T-helper 9 cell (primary cell): ENCODE measurements at places on chromosomes 16 and 17.

DNA sequence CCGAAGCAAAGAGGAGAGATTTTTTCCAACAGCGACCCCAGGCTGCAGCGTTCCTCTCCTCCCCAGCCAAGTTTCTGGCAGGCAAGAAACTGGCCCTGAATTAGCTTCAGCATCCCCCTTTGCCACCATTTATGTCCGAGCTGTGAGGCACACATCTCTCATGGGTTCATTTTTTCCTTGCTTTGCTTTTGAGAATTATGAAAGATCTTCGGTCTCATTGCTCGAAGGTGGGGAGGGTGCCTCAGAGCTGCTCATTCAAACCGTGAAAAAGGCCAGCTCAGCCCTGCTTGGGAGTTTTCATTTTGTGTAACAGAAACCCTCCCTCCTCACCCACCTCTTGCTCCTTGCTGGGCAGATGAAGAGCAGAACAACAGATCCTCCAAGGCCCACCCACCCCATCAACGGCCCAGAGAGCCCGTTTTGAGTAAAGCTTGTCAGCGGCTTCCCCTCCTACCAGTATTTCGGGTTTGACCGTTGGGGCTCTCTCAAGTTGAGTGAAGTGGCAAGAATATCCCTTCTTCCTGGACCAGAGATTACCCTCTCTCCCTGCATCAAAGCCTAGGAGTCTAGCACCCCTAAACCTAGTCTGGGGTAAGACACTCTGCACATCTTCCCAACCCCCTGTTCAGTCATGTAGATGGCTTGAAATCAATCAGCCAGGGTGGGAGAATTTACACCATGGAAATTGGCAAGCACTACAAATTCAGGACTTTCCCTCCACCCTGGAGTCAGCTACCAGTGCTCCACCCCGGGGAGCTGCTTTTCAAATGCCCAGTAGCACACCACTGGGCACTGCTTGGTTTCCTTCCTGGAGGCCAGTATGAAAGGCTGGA is 1.8 kb downstream of the CCR7 start:
- DNase-seq, result no peak

- no peak for DNase-seq
Measured at GRCh38 chr17:37037590-37038155, 88.9 kb downstream of the AATF start.

DNA sequence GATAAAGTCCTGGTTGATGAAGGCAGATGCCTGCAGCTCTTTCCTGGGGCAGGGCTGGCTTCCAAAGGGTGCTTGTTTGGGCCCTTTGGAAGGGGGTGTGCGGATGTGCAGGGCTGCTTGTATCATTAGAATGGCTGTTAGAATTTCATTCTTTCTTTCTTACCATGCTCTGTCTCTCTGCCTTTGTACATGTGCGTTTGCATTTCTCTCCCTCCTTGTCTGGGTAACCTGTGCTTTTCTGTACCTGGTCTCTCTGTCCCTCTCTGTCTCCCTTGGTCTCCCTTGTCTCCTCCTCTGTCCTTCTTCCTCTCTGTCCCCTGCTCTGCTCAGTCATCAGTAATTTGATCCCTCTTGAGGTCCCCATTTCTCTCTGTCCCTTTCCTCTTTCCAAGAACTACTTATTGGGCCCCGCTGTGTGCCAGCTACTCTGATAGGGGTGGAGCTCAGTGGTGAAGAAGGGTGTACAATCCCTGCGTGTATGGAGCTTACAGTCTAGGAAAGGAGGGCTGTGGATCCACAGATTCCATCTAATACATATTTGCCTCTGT is 69.3 kb downstream of the PLCG2 start:
- no peak for DNase-seq

DNA sequence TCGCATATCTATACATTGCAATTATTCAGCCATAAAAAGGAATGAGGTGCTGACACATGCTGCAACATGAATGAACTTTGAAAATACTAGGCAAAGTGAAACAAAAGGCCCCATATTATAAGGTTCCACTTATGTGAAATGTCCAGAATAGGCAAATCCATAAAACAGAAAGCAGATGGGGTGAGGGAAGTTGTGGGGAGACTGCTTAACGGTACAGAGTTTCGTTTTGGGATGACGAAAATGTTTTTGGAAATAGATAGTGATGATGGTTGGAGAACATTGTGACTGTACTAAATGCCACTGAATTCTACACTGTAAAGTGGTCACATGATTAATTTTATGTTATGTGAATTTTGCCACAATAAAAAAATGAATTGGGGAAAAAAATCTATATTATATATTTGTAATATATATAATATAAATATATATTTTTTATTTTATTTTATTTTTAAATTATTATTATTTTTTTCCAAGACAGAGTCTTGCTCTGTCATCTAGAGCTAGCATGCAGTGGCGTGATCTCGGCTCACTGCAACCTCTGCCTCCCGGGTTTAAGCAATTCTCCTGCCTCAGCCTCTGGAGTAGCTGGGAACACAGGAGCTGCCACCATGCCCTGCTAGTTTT is 4.2 kb upstream of the GNA13 start:
- no peak for DNase-seq

DNA sequence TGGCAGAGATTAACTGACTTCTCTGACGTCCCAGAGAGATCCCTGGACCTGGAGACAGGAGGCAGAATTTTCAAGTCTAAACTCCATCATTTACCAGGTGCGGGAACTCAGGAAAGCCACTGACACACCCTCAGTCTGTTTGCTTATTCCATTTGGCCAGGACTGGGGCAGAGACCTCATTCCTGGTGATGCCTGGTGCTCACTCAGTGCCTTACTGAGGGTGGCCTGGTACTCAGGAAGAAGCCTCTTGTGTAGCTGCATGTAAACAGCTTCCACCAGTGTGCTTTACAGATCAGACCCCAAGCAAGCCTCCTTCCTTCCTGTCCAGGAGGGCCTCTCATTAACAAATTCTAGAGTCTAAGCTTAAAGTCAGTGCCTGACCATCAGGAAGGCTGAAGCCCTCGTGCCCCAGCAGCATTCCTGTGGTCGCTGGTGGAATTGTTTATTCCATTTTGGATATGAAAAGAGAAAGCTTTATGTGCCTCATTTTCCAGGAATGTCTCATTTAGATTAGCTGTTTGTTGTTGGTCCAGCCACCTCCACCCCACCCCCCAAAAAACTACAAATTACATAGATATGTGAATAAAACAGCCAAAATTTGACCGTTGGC is 236.1 kb upstream of the CDH5 start:
- no peak for DNase-seq

GRCh38 chr17:17628388-17629008 is 37.0 kb upstream of the PEMT start:
- peak; percentile 3 for DNase-seq

DNA sequence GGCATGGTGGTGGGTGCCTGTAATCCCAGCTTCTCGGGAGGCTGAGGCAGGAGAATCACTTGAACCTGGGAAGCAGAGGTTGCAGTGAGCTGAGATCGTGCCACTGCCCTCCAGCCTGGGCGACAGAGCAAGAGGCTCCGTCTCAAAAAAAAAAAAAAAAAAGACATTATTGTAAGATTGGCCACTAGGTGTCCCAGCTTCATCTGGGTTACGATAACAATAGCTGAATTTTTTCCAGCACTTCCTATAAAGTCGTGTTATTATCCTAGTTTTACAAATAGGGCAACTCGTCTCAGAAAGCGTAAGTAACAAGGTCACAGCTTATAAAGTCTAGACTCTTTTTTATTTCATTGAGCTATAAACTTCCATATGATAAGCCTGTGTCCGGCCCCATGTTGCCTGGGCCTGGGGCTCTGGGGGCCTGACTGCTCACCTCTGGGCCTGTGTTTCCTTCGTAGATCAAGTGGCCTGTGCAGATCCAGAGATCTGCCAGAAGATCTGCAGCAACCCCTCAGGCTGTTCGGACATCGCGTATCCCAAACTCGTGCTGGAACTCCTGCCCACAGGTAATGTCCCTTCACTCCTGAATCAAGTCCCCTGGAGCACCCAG is 60.5 kb downstream of the SLC5A11 start:
- DNase-seq, result no peak

- DNase-seq, result no peak
Measured at GRCh38 chr16:30699615-30700099, 686 bp downstream of the SRCAP start.

GRCh38 chr17:3222505-3222904 is 15.0 kb downstream of the OR1A1 start:
- no peak for DNase-seq

- DNase-seq, result no peak
Measured at GRCh38 chr16:30131869-30132475, 9.0 kb upstream of the MAPK3 start.

- no peak for DNase-seq
Measured at GRCh38 chr16:6009151-6009550, 911.6 kb upstream of the EEF2KMT start.

DNA sequence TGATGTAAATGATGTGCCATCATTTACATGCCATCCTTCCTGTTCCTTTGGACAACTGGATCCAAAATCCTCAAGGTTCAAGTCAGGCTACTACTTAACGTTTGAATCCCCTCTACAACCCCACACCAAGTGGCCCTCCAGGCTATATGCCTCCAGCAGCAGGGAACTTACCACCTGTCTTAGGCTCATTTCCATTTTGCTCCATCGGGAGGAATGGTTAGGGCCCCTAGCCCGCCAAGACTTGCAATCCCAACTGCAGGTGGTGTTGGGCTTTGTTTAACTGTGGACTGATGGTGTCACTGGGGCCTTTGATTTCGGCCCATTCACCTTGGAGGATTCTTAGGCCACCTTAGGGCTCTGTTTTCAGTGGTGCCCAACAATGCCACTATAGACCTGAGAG is 9.7 kb downstream of the HNF1B start:
- DNase-seq, result no peak

GRCh38 chr17:67475161-67475937 is 98.3 kb downstream of the PITPNC1 start:
- peak; percentile 77 for DNase-seq

DNA sequence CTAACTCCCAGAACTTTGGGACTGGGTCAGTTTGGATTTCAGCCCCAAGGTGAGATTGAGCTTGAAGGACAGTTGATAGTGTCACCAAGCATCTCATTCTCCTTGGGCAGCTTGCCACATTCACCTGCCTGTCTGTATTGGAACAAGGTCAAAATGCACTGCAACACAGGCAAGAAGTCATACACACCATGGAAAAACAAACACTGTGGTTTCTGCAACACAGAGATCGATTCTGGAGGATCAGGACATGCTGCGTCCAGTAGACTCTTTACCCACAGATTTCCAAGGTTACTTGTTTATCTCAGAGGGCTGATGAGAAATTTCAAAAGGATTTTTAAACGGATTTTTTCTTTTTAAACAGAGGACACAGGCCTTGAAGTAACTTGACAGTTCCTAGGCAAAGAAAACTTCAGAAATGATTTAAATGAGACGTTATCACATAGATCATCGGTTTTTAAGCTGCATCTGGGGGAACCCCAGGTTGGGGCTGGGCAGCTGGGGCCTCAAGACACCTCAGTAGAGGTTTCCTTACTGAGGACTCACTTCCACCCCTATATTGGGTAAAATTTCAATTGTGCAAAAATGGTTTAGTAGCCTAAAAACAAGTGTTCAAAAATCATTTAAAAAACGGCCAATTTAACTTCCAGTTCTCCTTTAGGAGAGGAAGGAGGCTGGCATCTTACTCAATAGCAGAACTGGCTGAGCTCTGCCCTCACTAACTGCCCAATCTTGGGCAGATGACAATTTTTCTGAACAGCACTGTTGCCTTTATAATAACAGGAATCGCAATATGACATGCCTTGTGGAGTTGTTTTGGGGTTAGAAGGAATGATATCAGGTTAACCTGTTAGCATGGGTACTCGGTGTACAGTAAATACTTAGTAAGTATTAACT is 299.3 kb downstream of the XYLT1 start:
- no peak for DNase-seq

DNA sequence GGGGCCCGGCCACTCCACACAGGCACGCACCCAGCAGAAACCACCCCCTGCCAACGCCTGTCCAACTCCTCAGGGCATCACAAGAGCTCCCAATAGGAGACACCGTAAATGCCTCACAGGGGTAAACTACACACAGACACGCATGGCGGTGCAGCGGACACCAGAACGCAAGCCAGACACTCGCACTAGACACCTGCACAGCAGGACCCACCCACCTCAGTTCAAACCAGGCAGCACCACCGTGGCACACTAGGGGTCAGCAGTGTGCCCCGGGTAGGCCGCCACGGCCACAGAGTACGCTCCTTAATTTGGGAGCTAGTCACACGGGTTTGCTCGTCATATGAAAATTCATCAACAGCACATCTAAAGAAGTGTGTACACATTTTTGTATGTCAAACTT is 3.4 kb downstream of the SLC38A10 start:
- DNase-seq, result peak; percentile 61

DNA sequence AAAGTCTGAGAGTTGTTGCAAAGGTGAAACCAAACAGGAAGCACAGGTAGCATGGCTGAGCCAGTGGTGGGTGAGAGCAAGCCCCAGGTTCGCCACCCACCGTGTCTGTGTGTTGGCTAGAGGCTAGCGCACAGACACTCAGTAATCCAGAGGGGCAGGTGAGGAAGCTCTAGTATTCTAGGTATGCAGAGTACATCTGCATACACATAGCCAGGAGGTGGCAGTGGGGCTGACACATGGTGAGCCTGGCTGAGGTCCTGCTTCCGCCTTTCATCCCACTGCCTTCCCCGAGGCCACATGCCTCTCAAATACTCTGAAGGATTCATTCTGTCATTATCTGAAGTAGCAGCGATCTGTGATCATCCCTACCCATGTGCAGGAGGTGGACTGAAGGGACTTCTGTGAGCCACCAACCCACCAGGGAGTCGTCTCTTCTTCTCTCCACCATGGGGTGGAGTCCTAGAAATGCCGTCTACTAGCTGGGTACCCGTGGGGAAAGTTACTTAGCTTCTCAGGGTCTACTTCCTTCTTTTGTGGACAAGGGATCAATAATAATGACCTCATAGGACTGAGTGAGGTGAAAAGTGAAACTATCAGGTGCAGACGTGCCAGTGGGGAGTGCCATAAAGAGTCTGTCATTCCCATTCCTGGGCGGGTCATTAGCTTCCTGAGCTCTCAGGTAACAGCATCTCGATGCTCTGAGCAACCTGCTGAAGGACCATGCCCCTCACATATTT is 36.0 kb upstream of the ICAM2 start:
- DNase-seq, result no peak

DNA sequence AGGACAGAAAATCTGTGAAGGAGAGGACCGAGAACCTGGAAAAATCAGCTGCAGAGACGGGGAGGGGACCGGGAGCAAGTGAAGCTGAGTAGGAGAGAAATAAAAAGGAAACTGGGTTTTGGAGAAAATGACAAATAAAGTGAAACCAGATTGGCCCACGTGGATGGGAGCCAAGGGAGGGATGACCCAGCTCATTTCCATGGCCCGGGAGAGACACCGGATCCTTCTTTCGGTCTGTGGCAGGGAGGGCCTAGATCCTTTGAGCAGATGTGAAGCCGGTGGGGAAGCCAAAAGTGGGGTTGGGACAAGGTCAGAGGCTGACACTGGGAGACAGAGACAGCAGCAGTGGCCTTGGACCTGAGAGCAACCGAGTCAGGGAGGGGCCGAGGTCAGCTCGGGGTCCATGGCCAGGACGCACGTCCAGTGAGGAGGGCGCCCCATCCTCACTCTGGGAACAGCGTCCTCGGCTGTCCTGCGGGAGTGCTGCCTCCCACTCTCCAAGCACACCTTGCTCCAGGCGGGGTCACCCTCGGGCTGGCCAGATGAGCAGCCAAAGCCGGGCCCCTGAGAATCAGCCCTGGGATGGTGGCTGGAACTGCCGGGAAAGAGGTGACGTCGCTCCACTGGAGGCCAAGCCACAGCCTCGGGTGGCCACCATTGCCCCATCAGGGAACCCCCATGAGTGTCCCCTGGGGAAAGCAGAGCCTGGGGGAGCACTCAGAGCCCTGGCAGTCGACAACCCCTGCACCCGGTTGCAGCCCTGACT is 50.8 kb upstream of the CDR2 start:
- DNase-seq, result no peak

- DNase-seq, result no peak
Measured at GRCh38 chr17:81064678-81065475, 29.9 kb downstream of the BAIAP2 start.
